Neural progenitor cell (in vitro differentiated cells): ENCODE measurements at places on chromosomes 11 and 22.

- DNase-seq = no peak
Measured at GRCh38 chr11:109247071-109247470, 174.9 kb upstream of the C11orf87 start.

GRCh38 chr11:128714881-128715280, 21.0 kb downstream of the FLI1 start:
- DNase-seq = no peak

DNA sequence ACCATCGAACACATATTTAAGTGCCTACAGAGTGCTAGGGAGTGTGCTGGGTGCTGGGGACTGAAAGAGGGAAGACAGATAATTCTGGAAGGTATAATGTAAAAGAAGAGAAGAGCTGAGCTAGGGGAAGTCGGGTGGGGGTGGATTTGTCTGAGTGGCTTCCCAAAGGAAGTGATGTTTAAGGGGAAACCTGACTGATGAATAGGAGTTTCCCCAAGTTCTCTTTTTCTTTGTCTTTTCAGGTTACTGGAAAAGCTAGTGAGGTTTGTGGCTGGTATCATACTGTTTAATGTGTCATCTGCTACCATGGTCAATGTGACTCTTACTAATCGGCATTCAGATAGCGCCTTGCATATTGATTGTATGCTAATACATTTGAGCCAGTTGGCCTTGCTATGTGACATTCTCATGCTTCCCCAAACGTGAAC, 151.6 kb upstream of the MTMR2 start:
- no peak for DNase-seq

GRCh38 chr11:120674542-120674941, 163.0 kb downstream of the GRIK4 start:
- no peak for DNase-seq

- DNase-seq = peak; percentile 88
Measured at GRCh38 chr11:116731097-116731761, 41.6 kb downstream of the BUD13 start.

DNA sequence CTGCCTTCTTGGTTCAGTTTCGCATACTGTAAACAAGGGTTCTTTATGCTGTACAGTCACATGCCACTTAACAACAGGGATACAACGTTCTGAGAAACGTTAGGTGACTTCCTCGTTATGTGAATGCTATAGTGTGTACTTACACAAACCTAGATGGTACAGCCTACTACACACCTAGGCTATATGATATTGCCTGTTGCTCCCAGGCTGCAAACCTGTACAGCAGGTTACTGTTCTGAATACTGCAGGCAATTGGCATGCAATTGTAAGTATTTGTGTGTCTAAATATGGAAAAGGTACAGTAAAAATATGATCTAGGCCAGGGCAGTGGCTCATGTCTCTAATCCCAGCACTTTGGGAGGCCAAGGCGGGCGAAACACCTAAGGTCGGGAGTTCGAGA, 85.7 kb upstream of the PRDM11 start:
- no peak for DNase-seq

GRCh38 chr11:67248653-67249052, 17.6 kb upstream of the GRK2 start:
- no peak for DNase-seq

GRCh38 chr11:83285151-83285770, 906 bp downstream of the CCDC90B start:
- no peak for DNase-seq

DNA sequence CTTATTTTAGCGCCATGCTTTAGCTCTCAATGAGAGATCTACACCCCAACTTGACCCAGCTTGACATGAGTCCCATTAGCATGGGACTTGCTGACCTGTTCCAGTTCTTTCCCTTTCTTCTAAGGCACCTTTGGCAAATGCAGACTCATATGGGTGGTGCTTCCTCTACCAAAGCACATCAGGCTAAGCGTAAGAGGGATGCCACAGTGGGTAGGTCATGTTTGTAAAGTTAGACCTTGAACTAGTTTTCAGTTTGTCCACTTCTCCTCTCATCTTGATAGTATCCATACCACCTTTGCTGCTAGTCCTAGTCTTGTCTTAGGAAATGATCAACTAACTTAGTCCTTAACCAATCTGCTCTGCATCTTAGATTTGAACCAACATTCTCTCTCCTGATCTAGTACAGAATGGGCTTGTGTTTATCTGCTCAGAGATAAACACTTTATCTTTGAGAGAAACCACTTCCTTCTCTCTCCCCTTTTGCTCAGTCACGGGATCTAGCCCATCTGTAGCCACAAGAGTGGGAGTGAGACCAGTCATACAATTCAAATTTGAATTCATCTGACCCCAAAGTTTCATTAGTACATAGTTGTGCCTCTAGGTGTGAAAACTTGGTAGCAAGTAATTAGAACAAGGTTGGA, 72.1 kb upstream of the CD44 start:
- no peak for DNase-seq

DNA sequence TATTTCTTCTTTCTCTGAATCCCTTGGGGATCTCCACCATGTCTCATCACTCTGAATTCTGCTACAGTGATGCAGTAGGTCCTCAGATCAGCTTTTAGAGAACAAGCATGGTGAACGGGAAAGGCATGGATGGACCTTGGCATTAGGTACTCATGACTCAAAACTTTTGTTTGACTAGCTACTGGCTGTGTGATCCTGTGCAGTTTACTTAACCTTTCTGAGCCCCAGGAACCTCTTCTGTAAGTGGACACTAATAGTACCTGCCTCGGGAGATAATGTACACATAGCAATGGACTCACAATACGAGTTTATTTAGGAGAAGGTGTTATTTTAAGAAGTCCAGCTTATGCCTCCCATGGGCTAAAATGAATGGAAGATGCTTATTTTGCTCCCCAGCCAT, 184.7 kb upstream of the TBCEL start:
- DNase-seq = no peak

DNA sequence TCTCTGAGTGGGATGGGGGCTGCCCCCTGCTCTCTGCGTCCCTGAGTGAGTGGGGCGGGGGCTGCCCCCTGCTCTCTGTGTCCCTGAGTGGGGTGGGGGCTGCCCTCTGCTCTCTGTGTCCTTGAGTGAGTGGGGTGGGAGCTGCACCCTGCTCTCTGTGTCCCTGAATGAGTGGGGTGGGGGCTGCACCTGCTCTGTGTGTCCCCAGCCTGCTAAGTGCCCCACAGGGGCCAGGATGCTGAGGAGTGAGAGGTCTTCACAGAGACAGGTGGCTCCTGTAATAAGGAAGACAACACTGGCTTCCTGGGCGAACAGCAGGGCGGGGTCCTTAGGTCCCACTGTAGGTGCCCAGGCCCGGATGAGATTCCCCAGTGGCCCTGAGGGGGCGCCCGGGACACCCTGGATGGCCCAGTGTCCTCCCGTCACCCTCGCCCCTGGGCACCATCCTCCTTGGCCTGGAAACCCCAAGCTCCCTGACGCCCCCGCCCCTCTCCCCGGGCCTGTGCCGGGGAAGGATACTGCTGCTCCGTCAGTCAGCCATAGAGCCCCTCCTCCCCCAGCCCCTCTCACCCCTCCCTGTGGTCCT, 3.8 kb upstream of the CCDC188 start:
- no peak for DNase-seq

DNA sequence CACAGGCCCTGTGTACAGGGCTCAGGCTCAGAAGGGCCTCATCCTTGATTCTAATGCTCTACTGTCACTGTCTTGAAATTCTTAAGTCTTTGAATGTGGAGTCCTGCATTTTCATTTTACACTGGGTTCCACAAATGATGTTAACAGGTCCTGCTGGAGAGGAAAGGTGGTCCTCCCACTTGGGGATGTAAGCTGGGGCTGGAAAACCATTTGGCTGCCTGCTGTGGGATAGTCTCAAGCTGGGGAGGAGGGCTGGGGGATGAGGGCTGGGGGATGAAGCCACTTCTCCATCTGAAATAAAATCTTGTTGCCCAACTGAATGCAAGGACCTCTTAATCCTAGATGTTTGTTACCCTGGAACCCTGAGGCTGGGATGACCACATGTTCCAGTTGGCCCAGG, 423.0 kb downstream of the TENM4 start:
- DNase-seq = no peak

DNA sequence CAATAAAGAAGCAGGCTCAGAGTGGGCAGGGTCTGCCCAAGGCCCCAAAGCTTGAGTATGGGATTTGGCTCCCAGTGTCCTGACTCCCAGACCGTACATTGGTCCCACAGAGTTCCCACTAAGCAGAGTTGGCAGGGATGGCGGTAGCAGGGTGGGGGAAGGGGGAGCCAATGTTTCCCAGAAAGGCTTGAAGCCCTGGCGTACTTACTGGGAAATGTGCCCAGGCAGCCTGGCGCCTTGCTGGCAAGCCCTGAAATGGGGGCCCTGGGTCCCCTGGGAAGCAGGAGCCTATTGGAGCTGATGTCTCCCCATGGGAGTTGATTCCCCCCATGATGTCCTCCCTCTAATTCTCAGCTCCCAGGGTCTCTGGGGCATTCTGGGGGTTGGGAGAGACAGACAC, 9.3 kb downstream of the ARHGEF17 start:
- no peak for DNase-seq

DNA sequence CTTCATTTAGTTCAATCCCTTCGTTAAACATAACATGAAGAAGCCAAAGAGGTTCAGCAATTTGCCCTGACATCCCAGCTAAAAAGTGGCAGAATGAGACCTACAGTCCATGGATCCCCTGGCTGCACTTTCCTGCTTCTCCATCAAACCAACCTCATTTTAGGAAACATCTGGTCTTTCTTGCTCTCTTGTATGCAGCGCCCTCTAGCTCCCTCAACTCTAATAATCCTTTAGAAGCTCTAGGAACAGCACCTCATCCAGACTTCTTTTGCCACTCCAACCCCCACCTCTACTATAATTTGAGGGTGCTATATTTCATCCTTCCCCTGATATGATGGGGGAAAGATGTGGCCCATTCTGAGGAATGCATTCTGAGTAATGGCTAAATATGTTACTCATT, 7.4 kb downstream of the CNTF start:
- peak; percentile 48 for DNase-seq

GRCh38 chr11:131099013-131099412, 182.7 kb upstream of the SNX19 start:
- DNase-seq = no peak

DNA sequence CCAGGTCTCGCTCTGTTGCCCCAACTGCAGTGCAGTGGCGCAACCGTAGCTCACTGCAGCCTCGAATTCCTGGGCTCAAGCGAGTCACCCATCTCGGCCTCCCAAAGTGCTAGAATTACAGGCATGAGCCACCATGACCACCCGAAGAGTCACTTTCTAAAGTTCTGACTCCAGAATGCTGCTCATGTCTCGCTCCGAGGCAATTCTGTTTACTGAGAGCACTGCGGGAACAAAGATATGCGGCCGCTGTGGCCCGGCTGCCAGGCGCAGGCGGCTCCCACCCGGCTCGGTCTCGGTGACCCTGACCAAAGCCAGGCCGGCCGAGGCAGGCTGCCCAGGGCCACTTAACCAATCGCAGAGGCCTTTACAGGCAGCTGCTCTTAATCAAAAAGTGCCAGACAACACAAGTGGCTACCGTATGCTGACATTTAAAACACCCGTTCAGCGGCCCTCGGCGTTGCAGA, 78.7 kb downstream of the PHF21B start:
- DNase-seq = no peak

- DNase-seq = peak; percentile 18
Measured at GRCh38 chr11:33930317-33931021, 38.6 kb upstream of the LMO2 start.

- no peak for DNase-seq
Measured at GRCh38 chr11:88806410-88806809, 259.4 kb downstream of the GRM5 start.

- DNase-seq = no peak
Measured at GRCh38 chr22:47277531-47277930, 515.1 kb downstream of the TBC1D22A start.

DNA sequence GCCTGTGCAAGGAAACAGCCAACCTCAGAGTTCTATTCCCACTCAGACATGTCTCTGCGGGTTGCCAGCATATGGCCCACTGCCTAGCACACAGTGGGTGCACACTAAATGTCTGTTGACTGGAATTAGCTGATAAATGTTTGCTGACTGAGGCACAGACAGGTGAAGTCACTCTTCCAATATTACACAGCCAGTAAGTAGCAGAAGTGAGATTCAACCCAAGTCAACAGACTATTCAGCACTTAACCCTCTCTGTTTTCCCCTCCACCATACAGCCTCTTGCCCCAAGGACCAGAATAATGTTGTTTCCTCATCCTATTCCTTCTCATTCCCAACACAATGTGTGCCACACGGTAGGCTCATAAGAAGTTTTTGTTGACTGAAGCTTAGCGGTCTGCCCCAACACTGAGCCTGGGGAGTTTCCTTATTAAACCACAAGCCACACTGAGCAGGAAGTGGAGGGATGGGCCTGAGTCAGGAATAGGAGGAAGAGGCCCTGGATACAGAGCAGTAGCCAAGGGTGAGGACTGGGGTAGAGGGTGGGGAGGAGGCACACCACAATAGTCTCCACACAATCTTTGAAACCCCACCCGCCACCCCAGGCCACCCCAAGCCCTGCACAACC, 15.7 kb upstream of the IL10RA start:
- no peak for DNase-seq

DNA sequence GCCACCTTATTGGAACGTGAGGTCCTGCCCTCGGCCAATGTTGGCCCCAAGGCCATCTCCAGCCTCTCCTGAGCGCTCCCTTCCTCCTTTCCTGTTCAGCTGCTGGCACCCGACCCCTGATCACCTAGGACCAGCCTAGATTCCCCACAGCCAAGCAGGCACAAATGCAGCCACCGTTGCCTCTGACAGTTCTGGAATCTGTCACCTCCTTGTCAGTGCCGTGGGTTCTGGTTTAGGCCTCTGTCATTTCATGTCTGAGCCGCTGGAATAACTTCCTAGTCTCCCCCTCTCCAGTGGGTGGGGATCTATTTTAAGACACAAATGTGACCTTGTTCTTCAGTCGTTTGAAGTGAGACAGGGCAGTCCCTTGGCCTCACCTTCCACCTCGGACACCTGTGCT, 29.7 kb downstream of the FADS3 start:
- DNase-seq = no peak

GRCh38 chr22:29713156-29713727, 6.6 kb upstream of the CABP7 start:
- no peak for DNase-seq

- no peak for DNase-seq
Measured at GRCh38 chr22:32591620-32592019, 117.0 kb downstream of the FBXO7 start.

DNA sequence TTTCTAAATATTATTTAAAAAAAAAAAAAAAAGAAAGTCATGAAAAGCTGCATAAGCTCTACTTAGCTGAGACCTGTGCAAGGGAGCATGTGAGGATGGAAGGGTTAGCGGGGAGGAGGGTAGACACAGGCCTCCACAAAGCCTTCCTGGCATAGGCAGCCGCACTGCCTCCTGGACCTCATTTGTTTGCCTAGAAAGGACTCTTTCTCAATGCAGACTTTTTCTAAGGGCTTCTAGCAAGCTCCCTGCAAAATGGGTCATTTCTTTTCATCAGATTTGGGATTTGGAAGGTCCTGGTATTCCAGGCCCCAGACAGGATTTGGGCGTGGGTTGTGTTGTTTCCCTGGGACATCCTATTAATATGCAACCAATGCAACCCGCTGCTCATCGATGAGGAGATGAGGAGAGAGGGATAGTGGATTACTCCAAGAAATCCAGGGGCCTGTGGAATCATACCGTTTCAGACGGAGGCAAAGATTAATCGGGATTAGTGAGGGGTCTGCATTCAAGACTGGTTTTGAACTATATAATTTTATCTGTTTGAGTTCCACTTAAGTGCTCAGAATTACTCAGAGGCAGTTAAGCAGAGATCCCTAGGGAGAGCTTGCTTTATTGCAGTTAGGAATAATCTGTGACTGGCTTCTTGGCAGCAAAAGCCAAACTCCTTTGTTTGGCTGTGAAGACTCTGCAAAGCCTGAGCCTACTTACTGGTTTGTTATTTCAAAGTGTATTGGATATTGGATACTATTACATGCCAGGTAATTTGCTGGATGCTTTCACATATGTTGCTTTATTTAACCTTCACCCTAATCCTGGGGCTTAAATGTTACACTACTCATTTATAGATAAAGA, 106.9 kb upstream of the NAV2 start:
- DNase-seq = peak; percentile 13
